ENCODE measurements at places on chromosomes 3 and 15.
A peak's percentile ranks its signal among the peaks of the same experiment; 100 is the strongest.

GRCh38 chr3:116470605-116471197, 25.4 kb upstream of the LSAMP start:
- DNase-seq, result no peak

DNA sequence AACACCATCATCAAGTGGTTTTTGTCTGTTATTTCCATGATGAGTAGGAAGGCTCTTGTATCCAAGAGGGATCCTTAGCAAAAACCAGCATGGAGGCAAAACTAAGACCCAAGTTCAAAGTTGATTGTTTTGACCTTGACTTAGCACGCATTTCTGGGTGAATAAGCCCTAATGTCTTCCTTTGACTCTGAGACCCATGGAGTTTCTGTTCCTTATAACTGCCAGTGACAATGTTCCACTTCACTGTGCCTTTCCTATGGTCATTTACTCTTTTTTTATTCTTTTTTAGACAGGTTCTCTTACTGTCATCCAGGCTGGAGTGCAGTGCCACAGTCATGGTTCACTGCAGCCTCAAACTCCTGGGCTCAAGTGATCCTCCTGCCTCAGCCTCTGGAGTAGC, 118.2 kb upstream of the MRPL3 start:
- DNase-seq, result no peak

- DNase-seq, result no peak
Observed at GRCh38 chr3:3189961-3190360, 10.5 kb upstream of the CRBN start.

DNA sequence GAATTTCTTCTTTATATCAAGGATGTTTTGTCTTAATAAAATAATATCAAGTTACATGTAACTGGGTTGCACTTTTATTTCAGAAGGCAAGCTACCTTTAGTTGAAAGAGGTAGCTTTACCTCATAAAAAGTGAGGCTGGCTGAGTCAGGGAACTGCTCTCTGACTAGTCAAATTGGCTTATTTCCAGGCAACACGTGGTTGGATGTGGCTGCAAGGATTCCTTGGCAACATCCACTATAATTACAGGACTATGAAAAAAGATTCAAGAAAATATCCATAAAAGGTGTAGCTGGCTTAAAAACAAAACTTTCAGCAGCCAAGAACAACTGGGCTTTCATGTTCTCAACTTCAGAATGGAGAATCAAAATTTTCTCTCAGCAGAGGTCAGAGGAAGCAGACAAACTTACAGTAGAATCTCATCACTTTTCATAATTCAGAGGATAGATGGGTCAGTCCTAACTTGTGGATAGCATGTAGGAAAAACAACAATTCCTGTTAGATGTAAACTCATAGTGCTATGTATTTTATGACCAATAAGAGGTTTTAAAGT, 779.1 kb downstream of the MECOM start:
- no peak for DNase-seq

DNA sequence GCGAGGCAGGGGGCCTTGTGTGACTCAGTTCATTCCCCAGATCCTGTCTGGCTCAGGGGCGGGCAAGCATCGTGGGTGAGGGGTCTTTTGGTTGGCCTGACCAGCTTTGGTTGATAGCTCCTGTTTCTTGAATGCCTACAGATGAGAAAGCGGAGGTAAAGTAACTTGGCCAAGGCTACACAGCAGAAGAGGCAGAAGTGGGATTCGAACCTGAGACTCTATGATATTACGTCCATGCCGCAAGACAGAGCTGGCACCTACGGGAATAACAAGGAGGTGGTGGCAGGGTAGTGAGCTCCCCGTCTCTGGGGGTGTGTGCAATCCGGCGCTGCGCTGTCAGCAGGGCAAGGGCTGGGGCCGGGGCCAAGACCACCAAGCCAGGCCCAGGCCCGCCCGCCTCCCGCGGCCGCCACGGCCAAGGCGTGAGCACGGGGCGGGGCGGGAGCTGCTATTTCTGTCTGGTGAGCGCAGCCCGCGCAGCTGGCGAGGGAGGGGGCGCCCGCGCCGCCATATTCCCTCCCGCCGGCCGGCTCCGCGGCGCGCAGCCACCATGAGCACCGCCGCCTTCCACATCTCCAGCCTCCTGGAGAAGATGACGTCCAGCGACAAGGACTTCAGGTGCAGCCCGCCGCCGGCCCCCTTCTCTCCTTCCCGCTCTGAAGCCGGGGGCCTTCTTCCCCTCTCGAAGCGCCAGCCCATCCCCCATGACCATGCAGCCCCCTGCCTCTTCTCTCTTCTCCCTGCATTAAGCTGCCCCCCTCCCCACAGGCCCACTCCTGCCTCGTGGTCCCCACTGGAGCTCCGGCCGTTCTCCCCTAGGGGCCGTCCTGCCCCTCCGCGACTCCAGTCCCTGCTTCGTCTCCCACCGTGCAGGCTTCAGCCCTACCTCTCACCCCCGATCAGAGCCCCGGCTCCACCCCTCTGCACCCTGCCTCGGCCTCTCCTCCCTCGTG, at the start of gene CAND2:
Gene CAND2 (plus strand): TSS at position 510 of the 953 bp plus-strand sequence. CDS start 41 bp downstream, at position 551.
- peak; percentile 13 for DNase-seq

DNA sequence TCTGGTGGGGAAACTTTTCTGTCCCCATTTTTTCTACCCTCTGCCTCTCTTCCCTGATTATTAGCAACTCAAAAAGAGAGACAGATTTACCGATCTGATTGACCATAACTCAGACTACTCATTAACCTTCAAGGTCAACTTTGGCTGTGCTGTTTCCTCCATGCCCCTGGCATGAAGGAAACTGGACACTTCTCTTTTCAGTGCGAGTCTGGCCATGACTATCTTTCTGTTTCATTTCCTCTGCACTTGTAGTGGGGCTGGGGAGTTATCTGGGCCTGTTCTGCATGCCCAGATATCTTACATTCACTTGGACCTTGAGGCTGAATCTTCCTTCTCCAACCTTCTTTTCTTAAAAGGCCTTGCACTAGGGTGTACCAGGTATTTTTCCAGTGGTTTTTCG, 76.9 kb upstream of the SLCO2A1 start:
- DNase-seq, result no peak

DNA sequence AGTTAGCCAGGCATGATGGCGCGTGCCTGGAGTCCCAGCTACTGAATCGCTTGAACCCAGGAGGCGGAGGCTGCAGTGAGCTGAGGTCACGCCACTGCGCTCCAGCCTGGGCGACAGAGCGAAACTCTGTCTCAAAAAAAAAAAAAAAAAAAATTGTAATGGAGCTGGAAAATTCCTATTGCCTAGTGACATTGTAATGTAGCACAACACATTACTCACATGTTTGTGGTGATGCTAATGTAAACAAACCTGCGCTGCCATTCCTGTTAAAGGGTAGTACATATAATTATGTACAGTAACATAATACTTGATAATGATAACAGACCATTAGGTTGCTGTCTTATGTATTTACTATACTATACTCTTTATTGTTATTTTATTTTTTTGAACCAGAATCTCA, 39.1 kb downstream of the KNL1 start:
- DNase-seq, result no peak

DNA sequence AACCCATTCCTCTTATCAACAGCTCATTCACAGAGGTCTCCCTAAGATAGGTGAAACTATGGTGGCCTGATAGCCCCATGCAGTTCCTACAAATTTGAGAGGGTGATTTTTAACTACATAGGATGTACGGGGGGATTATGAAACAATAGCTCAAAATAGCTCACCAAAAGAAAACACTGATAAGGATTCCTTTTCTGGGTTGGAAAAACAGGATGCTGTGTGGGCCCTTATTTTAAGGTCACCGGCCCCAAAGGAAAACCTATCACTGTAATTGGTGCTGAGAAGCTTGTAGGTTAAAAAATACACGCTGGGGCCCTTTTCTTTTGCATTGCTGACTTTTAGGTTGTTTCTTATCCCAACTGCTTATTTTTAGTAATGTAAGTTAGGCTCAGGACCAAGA, 627.4 kb downstream of the MAGI1 start:
- DNase-seq, result no peak

DNA sequence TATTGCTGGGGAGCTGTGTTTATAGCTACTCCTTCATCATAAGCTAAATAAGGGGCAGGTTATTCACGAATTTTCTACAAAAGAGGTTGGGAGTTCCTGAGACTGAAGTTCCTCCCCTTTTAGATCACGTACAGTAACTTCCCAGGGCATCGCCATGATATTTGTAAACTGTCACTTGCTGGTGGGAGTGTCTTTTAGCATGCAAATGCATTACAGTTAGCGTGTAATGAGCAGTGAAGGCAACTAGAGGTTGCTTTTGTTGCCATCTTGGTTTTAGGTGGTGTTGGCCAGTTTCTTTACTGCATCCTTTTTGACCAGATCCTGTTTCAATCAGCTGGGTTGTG, 64.4 kb downstream of the IL12A start:
- DNase-seq, result no peak

DNA sequence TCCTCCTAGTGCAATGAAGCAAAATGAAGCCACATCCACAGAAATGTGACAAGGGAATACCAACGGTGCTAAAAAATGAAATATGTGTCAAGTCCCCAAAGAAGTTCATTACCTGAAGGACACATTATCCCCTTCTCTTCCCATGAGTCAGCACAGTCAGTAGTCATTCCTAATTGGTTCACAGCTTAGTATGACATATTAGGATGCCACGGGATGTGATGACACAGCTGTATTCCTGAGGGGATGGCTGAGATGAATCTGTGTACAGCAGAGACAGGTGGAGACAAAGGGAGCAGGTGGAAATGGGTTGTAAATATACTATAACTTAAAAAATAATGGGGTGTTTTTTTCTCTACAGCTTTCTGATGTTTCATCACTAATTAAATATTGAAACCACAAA, 273.4 kb downstream of the ARRDC4 start:
- no peak for DNase-seq

GRCh38 chr3:37290551-37290950, 116.2 kb upstream of the LRRFIP2 start:
- no peak for DNase-seq

All from stimulated activated naive CD4-positive, alpha-beta T cell treated with Interleukin-2 at 50 U/mL for 16 hours (primary cell).